ENCODE measurements at places on chromosomes 2 and 18.

GRCh38 chr2:231541645-231542044, 11.4 kb upstream of the NMUR1 start:
- DNase-seq = no peak

DNA sequence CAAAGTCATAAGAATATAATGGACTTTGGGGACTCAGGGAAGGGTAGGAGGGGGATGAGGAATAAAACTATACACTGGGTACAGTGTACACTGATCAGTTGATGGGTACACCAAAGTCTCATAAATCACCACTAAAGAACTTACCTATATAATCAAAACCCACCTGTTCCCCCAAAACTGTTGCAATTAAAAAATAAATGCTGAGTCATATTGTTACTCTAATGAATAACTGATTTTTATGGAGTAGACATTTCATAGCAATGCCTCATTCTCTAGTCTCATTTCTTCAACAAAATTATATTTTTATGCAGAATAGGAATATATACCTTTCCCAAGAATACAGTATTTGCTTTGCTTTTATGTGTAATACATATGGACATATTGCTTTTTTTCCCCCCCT, 181.2 kb downstream of the ST6GAL2 start:
- no peak for DNase-seq

DNA sequence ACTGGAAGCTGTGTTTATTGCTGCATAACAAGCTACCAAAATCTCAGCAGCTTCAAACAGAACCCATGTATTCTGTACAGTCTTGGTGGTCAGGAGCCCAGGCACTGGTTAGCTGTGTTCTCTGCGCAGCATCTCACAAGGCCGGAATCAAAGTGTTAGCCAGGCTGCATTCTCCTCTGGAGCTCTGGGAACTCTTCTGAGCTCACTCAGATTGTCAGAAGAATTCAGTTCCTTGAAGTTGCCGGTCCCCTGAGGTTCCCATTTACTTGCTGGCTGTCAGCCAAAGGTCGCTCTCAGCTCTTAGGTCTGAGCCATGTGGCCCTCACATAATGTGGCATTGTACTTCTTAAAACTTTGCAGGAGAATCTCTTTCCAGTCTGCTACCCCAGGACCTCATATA, 123.6 kb upstream of the SMIM21 start:
- DNase-seq = no peak

GRCh38 chr2:67318031-67318430, 79.1 kb upstream of the ETAA1 start:
- DNase-seq = no peak

DNA sequence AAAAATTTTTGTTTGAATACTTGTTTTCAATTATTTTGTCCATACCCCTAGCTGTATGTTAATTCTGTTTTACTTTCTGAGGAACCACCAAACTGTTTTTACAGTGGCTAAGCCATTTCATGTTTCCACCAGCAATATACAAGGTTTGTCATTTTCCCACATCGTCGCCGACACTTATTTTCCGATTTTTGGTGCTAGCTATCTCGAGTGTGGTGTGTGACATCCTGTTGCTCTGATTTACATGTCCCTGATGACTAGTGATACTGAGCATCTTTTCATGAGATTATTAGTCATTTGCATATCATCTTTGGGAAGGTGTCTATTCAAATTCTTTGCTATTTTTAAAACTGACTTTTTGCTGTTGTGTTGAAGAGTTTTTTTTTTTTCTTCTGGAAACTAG, 7.2 kb upstream of the GPC1 start:
- no peak for DNase-seq

GRCh38 chr2:229884775-229885699, 36.8 kb downstream of the TRIP12 start:
- DNase-seq = no peak

DNA sequence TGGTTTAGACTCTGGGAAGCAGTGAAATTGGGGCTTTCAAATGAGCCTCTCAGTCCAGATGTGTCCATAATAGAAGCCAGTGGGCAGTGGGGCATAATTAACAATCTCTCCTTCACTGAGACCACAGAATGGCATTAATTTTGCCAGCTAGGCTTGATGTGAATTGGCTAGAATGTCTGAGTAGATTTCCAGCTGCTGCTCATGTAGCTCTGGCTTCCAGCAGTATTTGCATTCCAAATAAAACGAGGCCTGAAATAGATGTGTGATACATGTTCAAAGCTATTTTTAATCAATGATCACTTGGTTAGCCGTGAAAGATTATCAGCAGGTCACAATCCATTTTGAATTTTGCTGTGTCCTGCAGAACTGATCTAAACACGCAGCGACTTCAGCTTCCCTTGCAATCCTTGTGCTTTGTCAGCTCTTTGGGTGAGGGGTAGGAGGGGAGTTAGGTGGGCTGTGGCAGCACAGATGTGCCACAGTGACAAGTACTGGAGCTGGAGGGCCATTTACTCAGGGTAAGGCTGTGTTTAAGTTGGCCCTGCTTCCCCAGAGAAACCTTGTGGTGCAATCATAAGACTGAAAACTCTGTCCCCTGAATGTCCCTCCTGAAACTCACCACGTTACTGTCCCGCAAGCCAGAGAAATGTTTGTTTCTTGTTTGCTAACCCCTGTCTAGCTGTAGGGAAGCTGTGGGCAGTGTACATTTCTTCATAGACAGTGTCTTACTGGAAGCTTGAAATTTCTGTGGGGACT, 56.9 kb upstream of the TMEM178A start:
- no peak for DNase-seq
